ENCODE measurements at places on chromosomes 2 and 18.

DNA sequence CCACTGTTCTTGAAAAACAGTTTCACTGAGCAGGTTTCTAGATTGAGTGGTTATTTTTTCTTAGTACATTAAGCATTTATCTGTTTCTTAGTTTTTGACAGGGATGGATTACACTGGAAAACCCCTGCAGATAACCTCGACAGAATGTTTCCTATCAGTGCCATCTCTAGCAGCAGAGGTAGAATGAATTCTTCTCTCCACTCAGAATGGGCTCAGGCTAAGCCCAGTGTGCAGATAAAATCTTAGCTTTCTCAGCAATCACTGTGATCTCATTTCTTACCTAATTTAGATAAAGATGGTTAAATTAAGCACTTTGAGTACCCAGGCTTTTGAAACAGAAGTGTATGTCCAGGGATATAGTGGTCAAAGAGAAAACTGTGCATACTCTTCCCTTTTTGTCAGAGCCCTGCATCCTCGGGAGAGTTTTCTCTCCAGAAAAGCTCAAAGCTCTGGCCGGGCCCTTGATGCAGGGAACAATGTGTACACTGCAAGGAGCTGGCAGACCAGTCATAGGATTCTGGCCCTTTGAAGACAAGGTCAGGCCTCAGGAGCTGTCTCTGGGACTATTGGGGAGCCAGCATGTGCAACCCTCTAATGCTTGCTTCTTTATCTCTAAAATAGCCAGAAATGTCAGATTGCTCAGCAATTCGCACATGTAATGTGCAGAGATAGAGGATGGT lies 10.6 kb upstream of the AKAIN1 start:
- no peak for DNase-seq

DNA sequence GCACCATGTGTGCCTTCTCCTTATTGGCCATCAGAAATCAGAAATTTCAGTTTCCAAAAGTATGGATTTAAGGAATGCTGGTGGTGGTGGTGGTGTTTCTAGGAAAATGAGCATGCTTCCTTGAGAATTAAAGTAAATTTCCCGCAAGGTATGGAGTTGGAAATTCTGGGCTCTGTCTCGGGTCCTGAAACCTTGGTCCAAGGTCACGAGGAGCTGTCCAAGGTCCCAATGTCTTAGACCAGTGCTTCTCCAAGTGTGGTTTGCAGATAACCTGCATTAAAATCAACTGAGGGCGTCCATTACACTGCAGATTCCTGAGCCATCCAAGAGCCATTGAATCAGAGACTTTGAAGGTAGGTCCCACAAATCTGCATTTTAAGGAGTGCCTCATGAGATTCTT lies 210.9 kb upstream of the PKDCC start:
- DNase-seq, result no peak

- DNase-seq, result no peak
These were observed 50.4 kb downstream of the TTN start for GRCh38 chr2:178756843-178757242.

GRCh38 chr18:7977897-7978296 lies 410.8 kb downstream of the PTPRM start:
- DNase-seq, result no peak

DNA sequence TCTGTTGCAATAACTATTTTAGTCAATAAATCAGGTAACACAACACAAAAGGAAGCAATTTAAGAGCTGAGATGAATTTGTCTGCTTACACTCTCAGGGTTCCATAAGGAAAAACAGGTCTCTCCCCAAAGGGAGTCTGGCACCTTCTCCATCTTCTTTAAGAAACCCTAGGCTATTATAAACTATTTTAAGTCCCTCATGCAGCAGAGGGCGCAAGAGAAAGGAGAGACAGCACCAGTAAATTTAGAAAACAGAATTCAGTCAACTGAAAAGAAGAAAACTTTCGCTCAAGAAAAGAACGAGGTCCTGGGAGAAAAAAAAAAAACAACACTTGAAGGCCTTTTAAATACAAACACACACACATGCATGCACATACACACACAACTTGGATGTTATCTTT lies 19.1 kb downstream of the SULT1C4 start:
- DNase-seq, result no peak

GRCh38 chr2:176089843-176090395 lies 2.6 kb upstream of the HOXD13 start:
- no peak for DNase-seq

- DNase-seq, result no peak
These were observed 26.1 kb downstream of the ITSN2 start for GRCh38 chr2:24334245-24334633.

- DNase-seq, result no peak
These were observed 87.1 kb downstream of the GPR39 start for GRCh38 chr2:132503701-132504100.

DNA sequence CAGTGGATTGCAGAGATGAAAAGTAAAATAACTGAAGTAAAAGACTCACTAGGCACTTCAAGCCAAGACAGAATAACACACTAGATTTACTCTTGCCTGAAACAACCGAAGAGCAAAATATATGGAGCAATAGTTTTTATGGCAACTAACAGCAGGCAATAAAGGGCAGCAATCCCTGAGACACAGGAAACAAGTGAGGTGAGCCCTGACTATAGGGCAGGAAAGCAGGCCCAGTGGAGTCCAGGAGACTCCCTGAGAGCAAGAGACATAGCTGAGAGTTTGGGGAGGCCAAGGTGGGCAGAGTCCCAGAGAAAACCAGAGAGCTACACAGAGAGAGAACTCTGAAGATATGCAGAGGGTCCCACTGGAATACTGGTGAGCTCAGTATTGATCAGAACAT lies 18.8 kb downstream of the FARSB start:
- DNase-seq, result no peak

GRCh38 chr2:199471443-199472057 lies 13.8 kb upstream of the SATB2 start:
- DNase-seq, result no peak

DNA sequence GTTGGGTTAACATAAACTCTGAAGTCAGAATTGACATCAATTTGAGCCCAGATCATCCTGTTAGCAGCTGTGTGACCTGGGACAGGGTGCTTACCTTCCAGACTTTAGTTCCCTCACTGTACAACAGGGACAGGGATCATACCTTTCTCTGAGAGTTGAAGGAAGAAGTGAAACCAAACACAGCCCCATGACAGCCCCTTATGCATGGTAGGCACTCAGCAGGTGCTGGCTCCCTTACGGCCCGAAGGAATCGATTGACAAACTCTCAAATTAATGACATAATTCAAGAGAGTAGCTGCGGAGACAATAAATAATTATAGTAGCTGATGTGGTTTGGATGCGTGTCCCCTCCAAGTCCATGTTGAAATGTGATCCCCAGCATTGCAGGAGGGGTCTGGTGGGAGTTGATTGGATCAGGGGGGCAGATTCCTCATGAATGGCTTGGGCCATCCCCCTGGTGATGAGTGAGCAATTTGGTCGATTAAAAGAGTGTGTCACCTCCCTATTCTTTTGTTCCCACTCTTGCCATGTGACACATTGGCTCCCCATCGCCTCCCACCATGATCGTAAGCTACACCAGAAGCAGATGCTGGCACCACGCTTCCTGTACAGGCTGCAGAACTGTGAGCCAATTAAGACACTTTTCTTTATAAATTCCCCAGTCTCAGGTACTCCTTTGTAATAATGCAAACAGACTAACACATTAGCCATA lies 72.4 kb downstream of the ODC1 start:
- DNase-seq, result no peak

- DNase-seq, result no peak
These were observed 128.4 kb upstream of the FAM98A start for GRCh38 chr2:33727361-33728032.

DNA sequence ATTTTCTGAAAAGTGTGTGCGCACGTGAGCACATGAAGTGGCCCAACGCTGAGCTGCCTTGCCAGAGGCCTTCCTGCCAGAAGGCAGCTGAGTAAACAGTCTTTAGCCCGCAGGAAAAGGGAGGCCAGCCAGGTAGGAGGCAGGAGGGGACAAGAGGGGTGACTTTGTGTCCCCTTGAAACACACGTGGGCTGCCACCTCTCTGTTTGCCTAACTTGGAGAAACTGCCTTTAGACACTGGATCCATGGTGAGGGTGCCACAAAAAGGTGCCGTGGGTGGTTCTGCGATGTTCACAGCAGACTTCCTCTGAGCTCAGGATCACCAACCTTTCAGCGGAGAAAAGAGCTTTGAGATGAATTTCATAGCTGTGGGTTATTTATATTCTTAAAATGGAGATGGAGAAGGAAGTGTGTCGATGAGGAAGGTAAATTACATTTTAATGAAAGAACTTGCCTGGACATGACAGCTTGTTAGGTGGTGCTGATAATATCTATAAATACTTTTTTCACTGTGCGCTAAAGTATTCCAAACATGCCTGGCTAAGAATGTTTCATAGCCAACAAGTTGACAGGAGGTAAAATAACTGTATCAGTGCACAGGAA lies 36.6 kb upstream of the ASB1 start:
- DNase-seq, result no peak

Measured in effector CD8-positive, alpha-beta T cell (primary cell).